Left lobe of liver (tissue), 2 donors: ENCODE measurements at places on chromosomes 13 and 19. TPM values are rescaled to one million over a fixed set of nuclear protein-coding genes. Genes with fewer than 3 reads are reported as not detected.

GRCh38 chr19:40489882-40490230, 23.1 kb downstream of the SPTBN4 start:
- no peak for DNase-seq

The ZNF30 gene
- total RNA-seq, result 2.5 TPM

- no peak for DNase-seq
Measured at GRCh38 chr13:27341616-27342015, 71.0 kb downstream of the RASL11A start.

The CEACAM20 gene
- total RNA-seq, result not detected

The KIR3DL1 gene
- total RNA-seq, result not detected

DNA sequence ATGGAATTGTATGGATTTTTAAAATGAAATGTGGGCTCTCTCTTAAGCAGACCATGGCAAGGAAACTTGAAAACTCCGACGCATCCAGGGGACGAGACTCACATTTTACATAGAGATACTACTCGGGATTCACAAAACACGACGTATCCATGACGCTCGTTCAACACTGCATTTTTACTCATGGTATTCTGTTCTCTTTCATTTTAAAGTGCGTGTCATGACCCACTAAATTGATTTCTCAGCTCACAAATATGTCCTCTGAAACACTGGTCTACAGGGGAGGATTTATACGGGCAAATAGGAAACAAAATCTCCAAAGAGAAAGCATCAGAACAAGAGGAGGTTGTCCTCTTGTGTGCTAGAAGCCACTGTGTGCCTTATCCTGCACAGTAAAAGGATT, 523.5 kb downstream of the MYO16 start:
- no peak for DNase-seq

DNA sequence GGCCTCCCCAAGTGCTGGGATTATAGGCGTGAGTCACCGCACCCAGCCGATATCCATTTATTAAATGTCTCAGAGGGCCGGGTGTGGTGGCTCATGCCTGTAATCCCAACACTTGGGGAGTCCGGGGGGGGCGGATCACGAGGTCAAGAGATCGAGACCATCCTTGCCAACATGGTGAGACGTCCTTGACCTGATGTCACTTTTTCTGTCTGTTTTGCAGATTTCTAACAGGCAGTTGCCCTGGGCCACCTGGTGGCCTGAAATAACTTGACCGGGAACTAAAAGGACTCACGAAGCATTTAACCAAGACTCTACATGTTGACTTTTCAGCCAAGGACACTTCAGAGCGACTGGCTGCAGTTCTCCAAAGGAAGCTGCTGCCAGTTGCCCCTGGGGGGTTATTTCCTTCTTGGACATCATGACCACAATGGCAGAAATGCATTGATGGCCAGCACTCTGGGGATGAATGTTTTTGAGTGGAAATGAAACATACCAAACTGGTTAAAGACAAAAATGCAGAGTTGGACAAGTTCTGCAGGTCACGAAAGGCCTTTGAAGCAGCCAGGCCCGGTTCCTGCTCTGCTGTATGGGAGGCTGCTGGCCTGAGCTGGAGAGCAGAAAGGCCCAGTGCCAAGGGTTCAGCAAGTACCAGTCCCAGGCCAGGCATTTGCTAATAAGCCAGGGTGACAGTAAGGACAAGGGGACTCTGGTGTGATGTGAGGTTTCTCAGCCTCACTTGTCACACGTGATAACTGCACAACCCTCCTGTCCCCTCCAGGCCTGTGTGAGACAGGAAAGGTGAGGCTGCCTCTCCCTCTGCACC, 8.3 kb downstream of the ZNF837 start:
- peak; percentile 75 for DNase-seq

- no peak for DNase-seq
Measured at GRCh38 chr19:46842791-46843190, 7.9 kb downstream of the AP2S1 start.

- no peak for DNase-seq
Measured at GRCh38 chr13:50226515-50227155, 211.4 kb downstream of the KCNRG start.

DNA sequence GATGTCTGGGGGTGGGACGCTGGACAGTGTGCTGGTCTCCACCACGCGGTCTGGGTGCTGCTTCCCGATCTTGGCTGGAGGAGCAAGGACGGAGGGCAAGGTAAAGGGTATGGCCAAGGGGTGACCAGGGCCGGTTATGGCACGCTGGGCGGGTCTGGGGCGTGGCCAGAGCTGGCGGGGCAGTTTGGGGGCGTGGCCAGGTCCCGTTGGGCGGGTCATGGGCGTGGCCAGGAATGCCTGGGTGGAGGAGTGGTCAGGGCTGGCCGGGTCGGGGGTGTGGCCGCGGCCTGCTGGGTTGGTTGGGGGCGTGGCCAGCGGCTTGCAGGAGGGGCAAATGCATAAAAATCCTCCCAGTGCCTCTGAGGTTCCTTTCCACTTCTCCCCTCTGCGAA, 19.2 kb downstream of the GPX4 start:
- DNase-seq, result no peak

The GPR4 gene
- 1.2 TPM for total RNA-seq

- no peak for DNase-seq
Measured at GRCh38 chr13:92901739-92902138, 324.9 kb upstream of the GPC6 start.

- DNase-seq, result no peak
Measured at GRCh38 chr13:111389621-111390521, 69.4 kb downstream of the TEX29 start.

The PROZ gene
- total RNA-seq, result 50.2 TPM

GRCh38 chr13:46168341-46168740, 13.6 kb downstream of the LCP1 start:
- DNase-seq, result no peak

DNA sequence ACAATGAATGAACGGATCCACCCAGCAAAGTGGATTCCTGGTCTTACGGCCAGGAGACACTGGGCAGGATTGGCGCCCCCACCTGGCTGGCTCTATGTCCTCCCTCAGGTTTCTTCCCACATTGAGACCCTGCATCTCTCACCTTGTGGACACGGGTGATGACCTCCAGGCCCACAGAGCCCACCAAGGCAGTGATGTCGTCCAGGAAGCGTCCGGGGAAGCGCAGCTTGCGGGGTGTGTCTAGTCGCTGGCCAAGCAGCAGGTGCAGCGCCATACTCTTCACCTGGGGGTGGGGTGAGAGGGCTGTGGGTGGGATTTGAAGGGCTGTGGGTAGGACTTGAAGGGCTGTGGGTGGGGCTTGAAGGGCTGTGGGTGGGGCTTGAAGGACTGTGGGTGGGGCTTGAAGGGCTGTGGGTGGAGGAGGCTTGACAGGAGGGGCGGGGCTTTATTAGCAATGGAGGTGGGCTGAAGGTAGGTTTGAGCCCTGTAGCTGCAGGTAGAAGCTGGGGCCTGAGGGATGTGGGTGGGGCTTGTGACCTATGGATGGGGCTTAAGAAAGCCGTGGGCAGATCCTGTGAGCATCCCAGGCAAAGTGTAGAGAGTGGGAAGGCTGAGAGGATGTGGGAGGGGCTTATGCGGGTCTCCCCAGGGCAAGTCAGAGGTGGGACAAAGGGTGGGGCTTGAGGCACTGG, 12.1 kb upstream of the ANGPTL8 start:
- no peak for DNase-seq

DNA sequence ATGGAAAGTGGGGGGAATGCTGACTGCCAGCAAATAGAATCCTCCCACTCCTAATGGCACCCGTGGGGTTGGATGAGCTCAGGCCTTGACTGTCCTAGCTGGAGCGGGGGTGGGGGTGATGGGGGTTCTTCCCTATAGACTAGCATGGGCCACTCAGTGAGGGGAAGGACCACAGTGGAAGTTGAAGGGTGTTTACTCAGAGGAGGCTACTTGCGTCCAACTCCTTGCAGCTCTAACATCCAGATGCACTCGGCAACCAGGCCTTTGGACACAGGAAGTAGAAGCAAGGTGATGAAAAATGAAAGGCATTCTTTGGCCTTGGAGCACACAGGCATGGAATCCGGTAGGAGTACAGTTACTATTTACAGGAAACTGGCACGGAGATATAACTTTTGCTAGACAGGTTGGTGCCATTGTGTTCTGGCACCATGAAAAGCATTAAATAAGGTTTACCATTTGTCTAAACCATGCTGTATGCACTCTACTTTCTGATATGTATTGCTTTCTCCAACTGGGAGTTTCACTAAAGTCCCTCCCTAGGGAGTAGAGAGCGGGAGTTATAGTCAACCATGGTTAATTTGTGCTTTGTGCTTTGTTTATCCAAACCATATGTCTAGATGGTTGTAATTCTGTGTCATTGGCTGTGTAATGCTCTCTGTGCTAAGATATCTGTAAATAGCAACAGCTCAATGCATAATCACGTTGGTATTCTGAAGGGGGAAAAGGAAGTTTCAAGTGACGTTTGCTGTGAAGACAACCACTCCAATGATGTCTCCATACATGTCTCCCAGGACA, 125.3 kb downstream of the TSHZ3 start:
- no peak for DNase-seq

- no peak for DNase-seq
Measured at GRCh38 chr13:41716236-41716635, 244.7 kb downstream of the VWA8 start.

The ZNF577 gene
- 5.9 TPM for total RNA-seq

The SLC7A10 gene
- total RNA-seq, result not detected

DNA sequence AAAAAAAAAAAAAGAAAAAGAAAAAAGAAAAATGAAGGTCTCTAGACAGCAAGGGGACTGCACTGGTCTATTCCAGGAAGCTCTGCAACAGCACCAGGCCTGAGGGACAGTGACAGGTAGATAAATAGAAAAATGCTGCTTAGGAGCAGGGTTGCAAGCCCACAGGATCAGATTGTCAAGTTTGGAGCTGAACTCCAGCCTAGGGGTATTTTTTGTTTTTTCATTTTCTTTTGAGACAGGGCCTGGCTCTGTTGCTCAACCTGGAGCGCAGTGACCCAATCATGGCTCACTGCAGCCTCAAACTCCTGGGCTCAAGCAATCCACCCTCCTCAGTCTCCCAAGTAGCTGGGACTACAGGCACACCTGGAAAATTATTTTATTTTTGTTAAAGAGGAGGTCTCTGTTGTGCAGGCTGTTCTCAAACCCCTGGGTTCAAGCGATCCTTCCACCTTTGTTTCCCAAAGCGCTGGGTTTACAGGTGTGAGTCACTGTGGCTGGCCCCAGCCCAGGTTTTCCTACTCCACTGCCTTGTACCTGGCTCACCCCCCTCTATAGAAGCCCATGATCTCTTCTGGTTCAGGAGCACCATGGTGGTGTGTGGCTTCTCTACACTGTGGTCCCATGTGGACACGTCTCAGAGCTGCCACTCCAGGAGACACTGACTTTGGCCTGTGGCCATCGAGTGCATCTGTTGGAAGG, 23.9 kb downstream of the POP4 start:
- DNase-seq, result no peak

DNA sequence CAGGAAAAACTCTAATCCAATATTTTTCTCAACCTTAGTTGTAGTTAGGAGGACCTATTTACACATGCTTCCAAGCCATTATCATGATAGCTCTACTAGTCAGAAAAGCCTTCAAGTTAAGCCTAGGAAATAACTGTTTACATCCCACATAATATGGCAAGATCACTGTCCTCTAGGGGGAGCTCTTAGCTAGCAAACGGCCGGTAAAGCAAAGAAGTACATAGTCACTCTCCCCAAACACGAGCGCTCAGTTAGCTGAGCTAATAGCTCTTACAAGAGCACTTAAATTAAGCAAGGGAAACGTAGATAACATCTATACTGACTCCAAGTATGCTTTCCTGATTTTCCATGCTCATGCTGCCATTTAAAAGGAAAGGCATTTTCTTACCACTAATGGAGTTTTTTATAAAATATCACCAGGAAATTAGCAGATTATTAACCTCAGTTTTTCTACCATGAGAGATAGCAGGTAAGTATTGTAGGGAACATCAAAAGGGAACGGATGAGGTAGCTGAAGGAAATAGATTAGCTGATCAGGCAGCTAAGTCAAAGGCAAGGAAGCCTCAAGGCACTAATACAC, 100.6 kb upstream of the PABPC3 start:
- DNase-seq, result no peak

- peak; percentile 69 for DNase-seq
Measured at GRCh38 chr19:15248648-15249527, 16.6 kb upstream of the EPHX3 start.
